KBM-7 (cell line): ENCODE measurements at places on chromosomes 2 and 18.

- DNase-seq = no peak
These were observed 18.2 kb downstream of the ACSL3 start for GRCh38 chr2:222878877-222879603.

DNA sequence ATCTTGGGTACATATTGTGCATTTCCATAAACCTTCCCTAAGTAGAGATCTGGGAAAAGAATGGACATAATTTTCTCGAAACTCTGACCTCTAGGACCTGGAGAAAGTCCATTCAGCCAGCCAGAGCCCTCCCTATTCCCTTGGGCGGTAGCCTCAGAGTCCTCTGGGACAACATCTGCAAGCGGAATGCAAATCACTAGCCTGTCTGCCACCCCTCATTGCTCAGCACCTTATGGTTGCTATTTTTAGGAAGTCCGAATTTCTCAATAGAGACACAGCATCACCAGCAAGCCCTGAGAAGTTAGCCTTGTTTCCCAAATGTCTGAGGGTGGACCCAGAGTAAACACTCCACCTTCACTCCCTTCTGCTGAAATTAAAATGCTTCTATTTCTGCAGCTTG, 17.6 kb upstream of the CD28 start:
- DNase-seq = no peak

GRCh38 chr18:43303376-43303775, 26.1 kb upstream of the SYT4 start:
- no peak for DNase-seq

- DNase-seq = peak; percentile 78
These were observed 293.5 kb downstream of the ARHGAP15 start for GRCh38 chr2:143422681-143423080.

- no peak for DNase-seq
These were observed 16.0 kb downstream of the CCNT2 start for GRCh38 chr2:134934641-134935040.

- DNase-seq = no peak
These were observed 40.4 kb upstream of the ATIC start for GRCh38 chr2:215271446-215271845.

GRCh38 chr2:222538535-222538934, 114.2 kb downstream of the SGPP2 start:
- no peak for DNase-seq

DNA sequence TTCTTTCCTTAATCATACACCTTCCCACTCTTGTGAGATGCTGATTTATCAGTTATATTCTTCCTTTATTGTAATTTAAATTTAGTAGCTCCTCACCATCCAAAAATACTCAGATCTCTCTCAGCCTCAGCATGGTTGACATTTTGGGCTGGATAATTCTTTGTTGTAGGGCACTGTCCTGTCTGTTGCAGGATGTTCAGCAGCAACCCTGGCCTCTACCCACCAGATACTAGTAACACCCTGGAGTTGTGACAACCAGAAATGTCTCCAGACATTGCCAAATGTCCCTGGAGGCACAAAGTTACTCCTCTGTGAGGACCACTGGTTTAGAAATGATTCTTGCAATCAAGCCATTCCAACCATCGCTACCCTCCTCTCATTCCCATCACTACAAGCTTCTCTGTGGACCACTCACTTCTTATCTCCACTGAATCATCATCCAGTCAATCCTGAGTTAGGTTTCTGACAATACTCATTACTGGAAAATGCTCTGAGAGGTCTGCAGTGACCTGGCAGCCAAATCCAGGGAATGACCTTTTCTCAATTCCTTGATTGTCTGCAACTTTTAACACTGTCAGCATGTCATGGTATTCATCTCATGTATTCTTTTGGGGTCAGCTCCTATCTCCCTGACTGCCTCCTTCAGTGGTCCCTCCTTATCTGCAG, 43.3 kb downstream of the OSBPL6 start:
- no peak for DNase-seq

GRCh38 chr18:28115149-28115550, 61.8 kb downstream of the CDH2 start:
- DNase-seq = no peak

- DNase-seq = no peak
These were observed 314.0 kb upstream of the REV1 start for GRCh38 chr2:99803846-99804245.

- DNase-seq = no peak
These were observed 327.4 kb downstream of the RND3 start for GRCh38 chr2:150160058-150160457.

- no peak for DNase-seq
These were observed 36.1 kb upstream of the SPTBN1 start for GRCh38 chr2:54419855-54420523.

DNA sequence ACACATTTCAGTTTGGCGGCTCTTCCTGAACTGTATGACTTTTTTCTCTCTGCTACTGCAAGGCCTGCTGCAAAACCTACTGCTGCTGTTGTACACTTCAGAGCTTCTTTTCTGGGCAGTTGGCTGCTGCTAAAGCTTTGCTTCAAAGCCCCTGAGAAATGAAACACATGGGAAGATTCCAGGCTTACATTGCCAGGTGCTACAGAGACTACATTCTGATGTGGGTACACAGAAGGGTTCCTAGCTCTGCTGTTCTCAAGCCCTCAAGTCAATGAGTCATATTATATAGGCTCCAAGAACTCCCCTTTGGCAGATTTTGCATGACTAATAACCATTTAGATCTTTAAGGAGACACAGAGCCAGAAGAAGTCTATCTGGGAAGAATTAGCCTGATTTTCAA, 12.9 kb upstream of the PGAP1 start:
- no peak for DNase-seq

- DNase-seq = no peak
These were observed 70.6 kb upstream of the LINC00305 start for GRCh38 chr18:64219517-64219916.

DNA sequence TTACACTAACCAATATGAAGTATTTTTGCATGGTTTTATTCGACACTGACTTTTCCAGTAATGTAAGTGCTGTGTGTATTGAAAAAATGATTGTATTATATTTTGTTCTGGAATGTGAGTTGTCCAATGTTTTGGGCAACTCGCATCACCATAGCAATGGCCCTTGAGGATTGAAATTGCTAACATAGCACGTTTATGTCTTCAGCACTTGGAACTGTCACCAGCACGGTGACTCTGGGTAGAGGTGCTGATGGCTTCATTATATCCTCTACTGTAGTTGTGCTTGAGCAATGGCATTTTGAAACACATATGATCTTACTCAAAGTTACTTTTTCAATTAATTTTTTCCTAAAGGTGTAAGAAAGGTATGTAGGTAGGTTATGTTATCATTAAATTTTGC, 271.5 kb downstream of the ACTR3 start:
- no peak for DNase-seq

GRCh38 chr18:51108330-51108729, 78.3 kb downstream of the SMAD4 start:
- no peak for DNase-seq

- no peak for DNase-seq
These were observed 241.0 kb downstream of the FSIP2 start for GRCh38 chr2:185979546-185980071.

DNA sequence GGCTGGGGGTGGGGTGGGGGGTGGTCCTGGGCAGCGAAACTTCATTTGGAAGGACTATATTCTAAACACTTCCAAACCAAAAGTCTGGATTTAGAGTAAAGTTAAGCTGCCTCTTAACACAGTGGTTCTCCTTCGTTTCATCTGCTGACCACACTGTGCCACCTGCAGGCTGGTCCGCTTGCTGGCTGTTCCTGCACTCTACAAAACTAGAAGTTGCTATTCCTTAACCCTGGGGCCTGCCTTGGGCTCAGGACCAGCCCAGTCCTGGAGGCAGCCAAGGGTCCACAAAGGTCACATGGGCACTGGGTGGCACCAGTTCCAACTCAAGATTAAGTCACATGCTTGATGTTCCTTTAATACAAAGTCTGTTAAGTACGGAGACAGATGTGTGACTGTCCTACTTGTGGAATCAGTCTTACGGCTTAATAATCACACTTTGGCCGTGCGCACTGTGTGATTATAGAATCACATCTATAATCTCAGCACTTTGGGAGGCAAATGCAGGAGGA, 195.4 kb downstream of the FAM210A start:
- DNase-seq = peak; percentile 57

GRCh38 chr2:63865159-63865799, 23.6 kb downstream of the UGP2 start:
- DNase-seq = no peak

DNA sequence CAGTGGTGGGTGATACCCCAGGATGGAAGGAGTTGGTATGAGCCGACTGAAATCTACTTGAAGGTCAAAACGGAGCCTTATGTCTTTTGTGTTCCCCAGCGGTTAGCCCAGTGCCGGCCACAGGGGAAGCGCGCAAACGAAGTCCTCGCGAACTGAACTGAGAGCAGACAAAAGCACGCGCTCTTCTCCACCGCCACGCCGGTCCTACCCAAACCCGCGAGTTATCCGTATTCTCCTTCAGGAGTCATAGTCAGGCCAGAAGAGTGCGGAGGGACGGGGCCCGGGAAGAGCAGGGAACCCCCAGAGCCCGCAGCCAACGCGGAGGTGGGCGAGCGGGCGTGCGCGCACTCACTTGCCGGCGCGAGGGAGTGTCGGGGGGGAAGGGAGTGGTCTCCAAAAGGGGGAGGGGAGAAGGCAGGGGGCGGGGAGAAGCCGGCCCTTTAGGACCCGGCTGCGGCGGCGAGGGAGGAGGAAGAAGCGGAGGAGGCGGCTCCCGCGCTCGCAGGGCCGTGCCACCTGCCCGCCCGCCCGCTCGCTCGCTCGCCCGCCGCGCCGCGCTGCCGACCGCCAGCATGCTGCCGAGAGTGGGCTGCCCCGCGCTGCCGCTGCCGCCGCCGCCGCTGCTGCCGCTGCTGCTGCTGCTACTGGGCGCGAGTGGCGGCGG, at the start of gene IGFBP2:
IGFBP2 (plus strand) TSS at position 469 of the 664 bp plus-strand sequence; CDS start at position 573, 104 bp downstream.
- peak; percentile 73 for DNase-seq

GRCh38 chr18:55841314-55841713, 253.3 kb upstream of the TCF4 start:
- DNase-seq = no peak

GRCh38 chr2:177257471-177257870, 7.1 kb downstream of the NFE2L2 start:
- DNase-seq = no peak

- DNase-seq = no peak
These were observed 83.3 kb upstream of the CAVIN2 start for GRCh38 chr2:191930205-191930604.

GRCh38 chr2:145323512-145323911, 803.6 kb upstream of the ZEB2 start:
- peak; percentile 11 for DNase-seq

GRCh38 chr2:20523073-20523798, 76.4 kb downstream of the RHOB start:
- DNase-seq = no peak

- no peak for DNase-seq
These were observed 1.5 kb downstream of the PXDN start for GRCh38 chr2:1742681-1743395.

- DNase-seq = no peak
These were observed 96.3 kb upstream of the RAB6C start for GRCh38 chr2:129883121-129883520.

DNA sequence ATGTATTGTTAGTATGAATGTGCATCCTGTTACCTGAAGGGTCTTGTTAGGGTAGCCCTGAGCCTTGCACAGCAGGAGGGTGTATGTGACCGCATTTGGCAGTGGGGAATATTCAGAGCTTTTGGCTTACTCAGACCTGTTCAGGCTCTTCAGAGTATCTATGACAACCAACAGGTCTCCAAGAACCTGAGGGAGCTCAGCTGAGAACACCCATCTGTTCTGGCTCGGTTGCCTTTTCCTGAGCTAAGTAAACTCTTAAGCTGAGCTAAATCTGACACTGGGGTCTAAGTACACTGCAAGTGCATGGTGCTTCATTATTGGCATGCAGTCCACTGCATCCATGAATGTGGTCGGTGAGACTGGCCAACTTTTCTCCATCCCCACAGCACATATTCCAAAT, 92.4 kb upstream of the CHST9 start:
- DNase-seq = no peak

DNA sequence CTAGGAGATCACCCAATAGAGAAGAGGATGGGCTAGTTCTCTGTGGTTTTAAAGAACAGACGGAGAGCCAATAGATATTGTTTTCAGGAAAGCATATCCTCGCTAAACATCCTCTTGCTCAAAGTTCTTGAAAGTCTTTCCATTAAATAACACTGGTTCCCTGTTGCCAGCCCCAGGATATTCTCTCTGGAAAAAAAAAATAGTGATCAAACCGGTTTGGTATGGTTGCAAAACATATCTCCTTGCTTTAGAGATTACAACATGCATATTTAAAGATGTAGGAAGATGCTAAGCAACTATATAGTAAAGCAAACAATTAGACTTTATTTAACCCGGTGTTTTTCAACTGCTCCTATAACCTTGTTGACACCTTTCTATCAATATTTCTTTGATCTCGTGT, 211.4 kb downstream of the CMPK2 start:
- DNase-seq = no peak

- DNase-seq = no peak
These were observed 3.9 kb upstream of the TTC39C start for GRCh38 chr18:24010673-24011072.

DNA sequence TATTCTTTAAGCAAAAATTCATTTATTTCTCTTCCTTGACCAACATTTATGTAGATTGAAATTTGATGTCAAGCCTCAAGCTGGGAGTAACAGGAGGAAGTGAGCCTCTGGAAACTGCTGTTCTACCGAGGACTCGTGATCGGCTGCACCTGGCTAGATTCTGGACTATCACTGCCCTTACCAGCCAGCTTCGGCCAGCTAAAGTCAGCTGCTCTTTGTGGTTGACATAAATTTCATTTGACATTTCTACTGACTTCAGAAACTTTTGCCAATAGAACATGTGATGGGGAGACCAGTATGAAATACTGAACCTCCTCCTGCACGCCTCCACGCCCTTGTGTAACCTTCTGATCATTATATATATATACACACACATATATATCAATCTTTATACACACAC, 74.2 kb upstream of the RGPD5 start:
- DNase-seq = no peak

GRCh38 chr2:147428120-147428747, 416.6 kb upstream of the ACVR2A start:
- DNase-seq = no peak

DNA sequence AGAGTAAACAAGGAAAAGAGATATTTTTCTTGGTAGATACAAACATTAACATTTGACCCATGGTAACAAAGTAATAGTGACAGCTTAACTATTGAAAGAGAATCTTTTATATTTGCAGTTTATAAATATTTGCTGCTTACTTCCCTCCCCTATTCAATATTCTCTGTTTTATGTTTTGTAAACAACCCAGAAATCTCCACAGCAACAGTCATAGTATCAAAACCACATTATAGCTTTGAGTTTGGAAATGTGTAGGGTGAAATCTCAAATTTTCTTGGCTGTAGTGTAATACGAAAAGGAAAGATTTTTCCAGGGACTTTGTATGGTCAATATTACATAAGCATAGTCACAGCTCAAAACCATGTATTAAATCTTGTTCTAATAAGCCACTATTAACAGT, 511.2 kb downstream of the METTL4 start:
- no peak for DNase-seq

GRCh38 chr18:63762518-63762917, 12.7 kb upstream of the SERPINB7 start:
- DNase-seq = no peak

- peak; percentile 79 for DNase-seq
These were observed 178.1 kb upstream of the PKDCC start for GRCh38 chr2:41869542-41870264.
